ENCODE measurements at places on chromosomes 6 and 20.

DNA sequence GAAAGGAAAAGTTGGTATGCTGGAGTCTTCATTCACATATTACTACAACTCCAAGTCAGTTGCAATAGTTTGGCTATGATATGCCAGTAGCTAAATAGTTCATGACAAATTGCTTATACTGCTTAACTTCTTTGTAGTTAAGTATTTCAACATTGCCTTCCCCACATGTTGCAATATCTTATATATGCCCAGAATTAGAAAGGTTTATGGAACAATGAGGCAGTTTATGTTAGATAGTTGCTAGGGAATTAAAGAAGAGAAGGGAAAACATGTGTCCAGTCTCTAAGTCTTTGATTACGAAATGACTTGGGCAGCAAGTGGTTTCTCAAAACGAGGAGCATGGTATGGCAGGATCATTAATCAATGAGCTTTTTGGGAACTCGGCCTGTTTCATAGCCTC, 145.8 kb downstream of the PLCB4 start:
- no peak for DNase-seq

- DNase-seq = no peak
Measured at GRCh38 chr6:125445054-125445453, 143.3 kb upstream of the HDDC2 start.

DNA sequence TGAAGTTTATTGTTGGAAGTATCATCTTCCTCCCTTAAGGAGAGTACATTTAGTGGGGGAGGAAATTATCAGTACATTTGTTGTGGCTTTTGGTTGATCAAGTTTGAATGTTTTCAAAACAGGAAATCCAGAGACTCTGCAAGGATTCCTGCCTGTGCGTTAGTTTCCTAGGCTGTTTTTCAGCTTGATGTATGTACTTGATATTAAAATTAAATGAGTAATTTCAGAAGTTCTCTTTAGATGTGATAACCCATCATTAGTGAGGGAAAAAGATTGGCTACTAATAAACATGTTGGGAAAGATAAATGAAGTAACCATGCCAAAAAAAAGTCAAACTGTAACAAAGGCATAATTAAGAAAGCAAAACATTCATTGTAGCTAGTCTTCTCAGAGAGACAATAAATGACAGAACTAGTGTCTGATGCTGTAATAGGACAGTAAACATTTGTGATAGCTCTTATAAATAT, 88.0 kb upstream of the TULP1 start:
- DNase-seq = no peak

DNA sequence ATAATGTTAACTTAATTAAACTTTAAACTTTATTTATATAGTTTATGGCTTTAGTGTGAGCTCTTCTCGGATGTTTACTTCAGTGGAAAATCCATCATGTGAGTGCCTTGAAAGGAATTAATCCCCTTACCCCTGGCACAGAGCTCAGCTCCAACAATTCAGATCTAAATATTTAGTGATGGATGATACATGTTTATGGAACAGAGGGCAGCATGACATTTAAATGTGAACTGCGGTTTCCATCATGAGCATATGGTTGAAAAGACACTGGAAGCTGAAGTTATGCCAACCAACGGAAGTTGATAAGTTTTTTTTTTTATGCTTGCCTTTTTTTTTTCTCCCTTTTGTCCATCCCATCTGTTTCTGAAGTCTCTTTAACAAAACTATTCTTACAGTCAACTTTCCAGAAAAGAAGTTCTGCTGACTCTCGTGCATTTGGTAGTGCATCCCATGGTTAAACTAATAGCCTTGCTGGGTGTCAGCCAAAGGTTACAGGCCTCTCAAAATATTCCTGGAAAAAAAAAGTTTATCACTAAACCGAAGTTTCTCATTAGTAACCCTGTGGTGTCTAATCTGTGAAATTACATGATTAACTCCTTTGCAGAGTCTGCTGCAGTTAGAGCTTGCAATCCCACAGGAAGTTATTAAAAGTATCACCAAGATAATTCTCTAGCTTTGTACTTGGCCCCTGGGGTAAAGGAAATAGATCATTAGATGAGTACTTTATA, 243.9 kb upstream of the TCF21 start:
- no peak for DNase-seq
